Brain pericyte (primary cell): ENCODE measurements at places on chromosomes 3 and 15.

DNA sequence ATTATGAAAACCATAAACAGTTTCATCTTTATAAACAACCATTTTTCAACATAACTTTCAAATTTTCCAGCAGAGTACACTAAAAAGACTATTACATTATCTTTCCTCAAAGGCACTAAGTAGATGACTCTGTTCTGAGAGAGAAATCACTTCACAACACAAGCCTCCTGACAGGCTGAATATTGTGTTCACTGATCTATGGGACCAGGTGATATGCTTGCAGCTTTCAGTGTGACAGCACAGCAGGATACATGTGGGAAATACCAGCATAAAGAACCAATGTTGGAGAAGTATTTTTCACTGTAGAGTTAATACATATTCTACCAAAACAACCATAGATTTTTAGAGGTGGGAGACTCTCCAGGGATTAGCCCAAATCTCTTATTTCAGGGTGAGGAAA, 350.6 kb downstream of the PLCL2 start:
- DNase-seq, result no peak

- DNase-seq, result no peak
These were observed 80.9 kb downstream of the DGKG start for GRCh38 chr3:186281176-186281575.

GRCh38 chr3:40768046-40768445, 243.3 kb downstream of the ZNF621 start:
- no peak for DNase-seq

GRCh38 chr15:31329640-31330010, 3.0 kb downstream of the KLF13 start:
- no peak for DNase-seq

GRCh38 chr3:102060814-102061213, 211.5 kb downstream of the NFKBIZ start:
- DNase-seq, result no peak

DNA sequence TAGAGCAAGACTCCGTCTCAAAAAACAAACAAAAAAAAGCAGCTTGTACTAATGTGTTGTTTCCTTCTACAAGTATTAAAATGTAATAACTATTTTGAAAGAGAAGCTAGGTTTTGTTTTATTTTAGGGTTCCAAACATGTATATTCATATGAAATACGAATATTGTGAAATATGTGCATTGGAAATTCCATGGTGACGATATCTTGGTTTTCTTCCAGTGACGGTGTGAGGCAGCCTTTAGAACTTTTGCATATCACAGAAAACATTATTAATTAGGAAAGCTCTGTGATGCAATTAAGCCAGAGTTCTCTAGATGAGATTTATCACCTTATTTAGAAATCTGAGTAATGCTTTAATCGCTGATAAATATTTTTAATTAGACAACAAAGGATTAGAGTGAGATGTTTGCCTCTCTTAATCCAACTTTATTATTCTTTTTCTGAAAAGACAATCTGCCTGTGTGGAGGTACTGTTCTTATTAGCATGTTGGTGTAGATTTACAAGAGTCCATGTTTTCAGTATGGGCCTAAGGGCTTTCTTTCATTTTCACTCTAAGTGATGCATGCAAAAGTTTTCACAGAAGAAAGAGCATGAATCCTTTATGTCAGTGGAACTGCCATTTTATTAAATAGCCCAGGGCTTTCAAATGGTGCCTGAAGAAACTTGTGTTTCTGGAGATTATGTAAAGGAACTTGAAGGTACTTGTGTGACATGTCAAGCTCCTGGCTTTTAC, 37.7 kb upstream of the SAMMSON start:
- no peak for DNase-seq

DNA sequence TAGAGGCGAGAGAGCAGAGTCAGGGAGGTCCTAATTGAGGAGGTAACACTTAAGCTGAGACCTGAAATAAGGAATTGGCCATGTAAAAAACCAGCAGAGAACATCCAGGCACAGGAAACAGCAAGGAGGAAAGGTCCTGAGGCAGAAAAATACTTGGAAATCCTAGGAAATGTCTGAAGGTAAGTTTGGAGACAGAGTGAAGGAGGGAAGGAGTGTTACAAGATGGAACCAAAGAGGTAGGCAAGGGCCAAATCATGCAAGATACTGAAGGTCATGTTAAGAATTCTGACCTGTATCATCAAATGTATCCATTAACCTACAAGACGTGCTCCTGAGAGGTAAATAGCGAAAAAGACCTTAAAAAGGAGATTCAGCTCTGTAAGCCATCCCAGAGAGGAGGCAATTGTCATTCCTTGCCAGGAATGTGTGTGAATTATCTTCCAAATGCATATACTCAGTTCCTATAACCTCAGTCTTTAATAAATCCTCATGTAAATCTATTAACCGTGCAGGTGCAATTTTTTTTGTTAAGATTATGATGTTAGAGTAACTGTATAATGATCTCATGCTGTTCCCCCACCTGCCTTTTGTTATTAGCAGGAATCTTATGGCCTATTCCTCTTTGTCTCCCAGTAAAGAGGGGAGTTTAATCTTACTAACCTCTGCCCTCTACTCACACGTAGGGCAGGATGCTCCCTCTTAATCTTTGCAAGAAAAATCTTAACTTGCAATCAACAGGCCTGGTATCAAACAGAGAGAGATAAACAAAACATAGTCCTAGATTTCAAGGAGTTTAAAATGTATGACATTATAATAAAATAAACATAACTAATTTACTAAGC, 166.9 kb downstream of the ULK4 start:
- DNase-seq, result no peak

DNA sequence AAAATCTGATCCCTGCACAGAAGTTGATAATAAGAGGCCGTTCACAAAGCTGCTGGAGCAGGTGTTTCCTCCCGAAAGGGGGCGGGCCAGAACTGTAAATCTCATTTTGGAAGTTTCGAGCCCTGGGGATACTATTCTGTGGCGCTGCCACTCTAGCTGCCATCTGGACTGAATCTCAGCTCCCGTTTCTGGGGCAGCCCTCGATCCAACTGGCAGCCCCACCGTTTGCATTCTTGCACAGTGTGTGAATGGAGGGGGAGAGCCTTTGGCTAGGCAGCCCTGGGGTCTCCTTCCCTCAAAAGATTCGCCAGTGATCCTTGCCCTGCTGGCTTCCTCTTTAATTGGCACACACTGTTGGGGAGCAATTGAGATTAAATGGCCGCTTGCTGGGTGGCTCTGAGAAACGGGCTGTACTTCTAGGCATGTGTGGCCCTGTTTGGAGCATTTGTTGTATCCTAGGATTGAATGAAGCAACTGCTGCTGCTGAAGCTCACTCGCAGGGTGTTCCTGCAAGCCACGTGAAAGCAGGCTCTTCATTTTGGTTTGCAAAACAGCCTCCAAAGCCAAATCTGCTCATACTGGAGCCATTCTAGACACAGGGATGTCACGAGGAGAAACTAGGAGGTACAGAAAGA, 57.2 kb upstream of the TOPAZ1 start:
- no peak for DNase-seq

DNA sequence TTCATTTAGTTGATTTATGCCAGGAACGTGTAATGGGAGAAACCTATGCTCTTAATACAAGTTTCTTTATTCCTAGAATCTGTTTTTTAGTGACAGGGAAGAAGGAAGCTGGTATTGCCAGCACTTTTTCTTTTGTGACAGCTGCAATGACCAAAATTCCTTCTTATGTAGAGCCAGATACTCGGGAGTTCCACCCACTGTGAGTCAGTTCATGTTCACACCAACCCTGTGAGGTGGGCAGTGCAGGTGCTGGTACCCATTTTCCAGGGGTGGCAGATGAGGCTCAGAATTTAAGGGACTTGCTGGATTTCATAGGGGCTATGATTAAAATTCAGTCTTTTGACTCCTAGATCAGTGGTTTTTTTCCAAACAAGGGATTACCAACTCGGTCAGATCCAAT, 34.7 kb downstream of the OXNAD1 start:
- DNase-seq, result no peak

- no peak for DNase-seq
These were observed 3.1 kb upstream of the SQOR start for GRCh38 chr15:45631776-45632175.

- no peak for DNase-seq
These were observed 95.9 kb downstream of the FEZF2 start for GRCh38 chr3:62277450-62277849.

GRCh38 chr3:197468167-197468566, 87.6 kb downstream of the BDH1 start:
- DNase-seq, result no peak

DNA sequence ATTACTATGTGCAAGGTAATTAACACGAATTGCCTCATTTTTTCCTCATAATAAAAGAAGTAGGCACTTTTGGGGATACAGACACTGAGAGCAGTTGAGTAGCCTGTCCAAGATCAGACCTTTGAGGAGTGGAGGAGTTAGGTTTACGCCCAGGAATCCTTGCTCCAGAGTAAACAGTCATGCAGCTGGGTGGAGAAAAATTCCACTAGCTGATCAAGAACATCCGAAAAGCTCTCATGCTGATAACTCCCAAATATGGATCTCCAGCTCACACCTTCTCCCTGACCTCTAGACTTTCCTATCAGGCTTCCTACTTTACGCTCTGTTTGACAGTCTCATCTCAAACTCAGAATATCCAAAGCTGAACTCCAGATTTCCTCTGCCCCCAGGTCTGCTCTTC, 53.3 kb downstream of the ST6GAL1 start:
- DNase-seq, result no peak

DNA sequence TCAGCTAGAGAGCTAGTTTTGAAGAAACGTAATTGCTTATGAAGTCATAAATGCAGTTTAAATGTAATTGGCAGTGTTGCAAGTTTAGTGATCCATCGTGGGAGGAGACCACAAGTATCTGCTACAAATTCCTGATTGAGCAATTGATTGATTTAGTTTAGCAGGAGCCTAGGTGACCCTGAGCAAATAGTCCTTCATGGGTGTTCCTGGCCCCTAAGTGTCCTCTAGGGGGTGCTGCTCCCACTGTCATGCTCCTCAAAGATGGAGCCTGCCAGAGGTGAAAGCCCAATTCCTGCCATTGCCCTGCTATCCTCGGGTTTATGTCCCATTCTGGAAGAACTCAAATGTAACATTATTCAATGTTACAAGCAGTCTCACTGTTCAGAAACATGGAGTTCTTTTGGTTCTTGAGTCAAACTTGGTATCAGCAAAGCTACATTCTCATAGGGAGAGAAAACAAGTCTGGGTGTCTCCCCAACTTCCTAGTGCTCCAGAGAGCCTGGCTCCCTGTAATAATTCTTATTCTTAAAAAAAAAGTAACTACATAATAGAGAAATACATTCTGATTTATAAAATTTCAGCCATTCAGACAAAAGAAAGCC, 29.8 kb upstream of the SENP5 start:
- DNase-seq, result no peak

GRCh38 chr3:127168271-127168670, 24.7 kb upstream of the PRR23E start:
- DNase-seq, result no peak

DNA sequence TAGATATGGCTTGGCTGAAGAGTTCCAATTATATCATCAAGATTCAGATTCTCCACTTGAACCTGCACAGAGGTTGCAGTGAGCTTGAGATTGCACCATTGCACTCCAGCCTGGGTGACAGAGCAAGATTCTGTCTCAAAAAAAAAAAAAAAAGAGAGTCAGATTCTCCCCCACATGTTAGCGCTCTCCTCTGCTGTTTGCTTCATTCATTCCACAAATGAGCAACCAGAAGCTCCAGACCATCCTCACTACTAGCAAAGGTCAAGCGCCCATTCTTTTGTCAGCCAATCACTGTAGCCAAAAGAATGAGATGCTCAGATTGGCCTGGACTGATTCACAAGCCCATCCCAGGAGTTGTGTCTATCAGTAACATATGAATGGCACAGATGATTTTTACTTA, 28.4 kb upstream of the TCF12 start:
- DNase-seq, result no peak

DNA sequence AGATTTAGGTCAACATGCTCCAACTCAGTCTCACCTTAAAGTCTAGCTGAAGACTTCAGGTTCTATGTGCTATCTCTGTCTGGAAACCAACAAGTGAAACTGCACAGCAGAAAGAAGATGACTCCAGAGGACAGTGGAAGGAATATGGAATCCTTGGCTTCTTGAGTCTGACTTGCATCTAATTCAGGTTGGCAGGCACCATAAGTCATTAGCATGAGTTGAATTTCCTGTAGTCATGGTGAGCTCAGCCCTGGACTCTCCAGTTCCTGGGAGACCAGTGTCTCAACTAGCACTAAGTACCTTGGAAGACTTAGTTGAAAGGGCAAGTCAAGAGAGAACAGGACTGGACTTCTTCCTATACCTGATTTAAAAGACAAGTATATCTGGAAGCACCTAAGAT, 129.7 kb downstream of the DTWD1 start:
- no peak for DNase-seq

DNA sequence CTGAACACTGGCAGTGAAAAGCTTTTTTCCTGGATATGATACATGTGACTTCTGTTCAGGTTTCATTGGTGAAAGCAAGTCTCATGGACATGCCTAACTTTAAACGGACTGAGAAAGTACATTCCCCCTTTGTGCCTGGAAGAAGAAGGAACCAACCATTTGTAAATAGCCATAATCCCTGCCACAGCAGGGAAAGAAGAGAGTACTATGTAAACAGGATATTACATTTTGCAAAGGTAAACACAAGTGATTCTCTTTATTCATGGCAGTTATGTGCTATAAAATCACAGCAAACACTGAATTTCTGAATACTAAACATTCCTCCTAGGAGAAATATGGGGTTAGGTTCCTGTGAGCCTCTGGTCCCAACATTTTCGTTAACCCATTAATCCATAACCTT, 46.8 kb downstream of the PRICKLE2 start:
- DNase-seq, result no peak

DNA sequence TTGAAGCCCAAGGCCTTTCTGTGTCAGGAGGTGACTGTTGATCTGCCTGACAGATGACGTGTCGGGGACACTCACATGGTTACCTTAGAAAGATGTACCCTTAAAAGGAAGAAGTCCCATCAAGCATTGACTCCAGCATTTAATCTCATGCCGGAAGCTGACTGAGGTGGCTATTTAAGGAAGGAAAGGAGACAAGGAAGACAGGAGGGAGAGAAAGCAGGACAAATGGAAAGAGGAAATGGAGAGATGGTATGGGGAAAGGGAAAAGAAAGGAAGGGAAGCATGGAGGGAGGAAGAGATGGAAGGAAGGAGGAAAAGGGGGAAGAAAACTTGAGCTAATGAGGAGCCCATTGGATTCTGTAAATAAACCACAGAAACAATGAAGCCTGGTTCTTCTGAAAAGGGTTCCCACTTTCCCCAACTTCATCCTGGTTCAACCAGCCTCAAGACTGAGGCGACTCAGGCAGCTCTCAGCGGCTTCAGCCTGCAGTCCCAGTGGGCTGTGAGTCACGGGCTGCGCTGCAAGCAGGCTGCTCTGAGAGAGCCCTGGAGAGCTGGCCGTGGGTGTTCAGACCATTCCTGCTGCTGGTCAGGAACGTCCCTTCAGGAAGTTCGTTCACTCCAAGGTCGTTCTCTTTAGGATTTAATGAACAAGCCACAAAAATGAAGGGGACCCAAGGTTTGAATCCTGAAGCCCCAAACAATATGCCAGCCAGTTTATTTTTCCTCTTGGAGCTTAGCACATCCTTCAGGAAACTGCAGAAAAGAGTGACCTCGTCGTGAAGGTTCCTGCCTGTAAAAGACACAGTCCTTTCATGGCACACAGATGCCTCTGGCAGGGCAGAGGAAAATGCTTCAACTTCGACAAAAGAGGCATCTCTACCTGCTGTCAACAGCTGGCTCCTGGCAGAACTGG, 69.6 kb upstream of the THBS1 start:
- peak; percentile 29 for DNase-seq
